NCI-H460 (cell line): ENCODE measurements at places on chromosomes 13 and 19. TPM values are rescaled to one million over a fixed set of nuclear protein-coding genes. Genes with fewer than 3 reads are reported as not detected.

SPACA4 gene
- total RNA-seq, result not detected in 2 replicates

TSHZ3 gene
- total RNA-seq, result 0.12 TPM in 1 of 2 replicates, not detected in the other

FUT3 gene
- not detected in 2 replicates for total RNA-seq

KISS1R gene
- total RNA-seq, result not detected in 2 replicates

CEACAM19 gene
- total RNA-seq, result 0.46 and 0.59 TPM in 2 replicates

SAMD4B gene
- total RNA-seq, result 57.7 and 57.8 TPM in 2 replicates

PLK5 gene
- 0.05 TPM in 1 of 2 replicates, not detected in the other for total RNA-seq

KLF16 gene
- total RNA-seq, result 10.4 and 11.0 TPM in 2 replicates

TMEM255B gene
- 0.02 TPM in 1 of 2 replicates, not detected in the other for total RNA-seq

VAV1 gene
- 1.2 and 1.4 TPM in 2 replicates for total RNA-seq

SCN1B gene
- total RNA-seq, result 0.61 and 0.82 TPM in 2 replicates

DNA sequence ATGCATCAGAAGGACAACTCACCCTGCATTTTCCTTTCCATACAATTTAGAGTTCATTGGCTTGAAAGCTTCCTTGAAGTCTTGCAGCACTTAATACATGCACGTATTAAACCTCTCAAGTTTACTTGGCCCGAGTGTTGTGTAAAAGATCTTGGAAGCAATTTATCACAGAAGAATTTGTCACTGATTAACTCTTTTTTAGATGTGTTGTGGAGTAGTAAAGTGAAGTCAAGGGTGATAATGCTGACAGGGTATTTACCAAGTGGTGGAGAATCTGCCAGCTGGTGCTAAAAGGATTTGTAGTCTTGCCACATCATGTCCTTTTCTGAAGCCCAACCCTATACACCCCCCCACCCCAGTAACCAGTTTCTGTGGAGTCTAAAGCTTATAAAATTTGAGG lies 421.0 kb upstream of the MIR17HG start:
- no peak for DNase-seq

GRCh38 chr13:76833441-76833954 lies 52.7 kb downstream of the KCTD12 start:
- no peak for DNase-seq

DNA sequence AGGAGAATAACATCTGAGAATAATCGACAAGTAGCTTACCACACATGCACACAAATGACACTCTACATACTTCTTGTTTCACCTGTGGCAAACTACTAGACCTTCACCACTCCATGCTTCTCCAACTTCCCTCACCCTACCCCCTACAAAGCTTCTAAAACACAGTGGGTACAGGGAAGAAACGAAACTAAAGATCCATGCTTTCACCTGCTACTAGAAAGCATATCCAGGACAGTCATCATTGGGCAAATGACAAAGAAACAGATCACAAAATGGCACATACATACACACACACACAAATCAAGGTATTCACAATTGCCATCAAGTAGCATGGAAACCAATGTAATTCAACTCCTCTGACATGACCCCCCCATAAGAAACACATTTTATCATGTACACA lies 10.6 kb downstream of the BRD4 start:
- no peak for DNase-seq

- no peak for DNase-seq
These were observed 223.6 kb downstream of the FOXO1 start for GRCh38 chr13:40442826-40443225.

DNA sequence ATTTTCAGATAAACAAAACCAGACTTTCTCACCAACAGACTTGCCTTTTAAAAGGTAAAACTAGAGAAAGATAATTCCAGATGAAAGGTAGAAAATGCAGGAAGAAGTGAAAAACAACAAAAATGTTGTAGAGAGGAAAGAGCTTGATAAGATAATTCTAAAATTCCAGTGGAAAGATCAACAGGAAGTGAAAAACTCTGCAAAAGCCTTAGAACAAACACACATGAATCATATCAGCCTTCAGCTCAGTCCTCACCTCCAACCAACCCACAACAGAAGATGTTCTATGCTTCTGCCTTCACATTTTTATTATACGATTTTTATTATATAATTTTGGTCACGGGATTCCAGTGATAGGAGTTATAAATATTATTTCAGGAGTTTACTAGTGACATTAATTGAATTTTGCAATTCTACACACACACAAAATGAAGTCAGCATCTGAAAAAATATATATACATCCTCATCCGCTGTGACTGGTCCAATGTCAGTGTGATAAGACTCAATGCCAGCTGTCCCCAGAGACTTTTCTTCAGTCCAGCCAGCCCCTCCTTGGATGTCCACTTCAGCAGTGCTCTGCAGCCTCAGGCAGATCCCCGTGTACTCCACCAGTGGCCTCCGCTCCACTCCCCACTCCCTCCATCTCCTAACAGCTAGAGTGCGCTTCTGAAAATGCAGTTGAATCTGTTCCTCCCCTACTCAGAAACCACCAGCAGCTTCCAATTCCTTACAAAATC lies 57.9 kb downstream of the GADD45B start:
- no peak for DNase-seq

DNA sequence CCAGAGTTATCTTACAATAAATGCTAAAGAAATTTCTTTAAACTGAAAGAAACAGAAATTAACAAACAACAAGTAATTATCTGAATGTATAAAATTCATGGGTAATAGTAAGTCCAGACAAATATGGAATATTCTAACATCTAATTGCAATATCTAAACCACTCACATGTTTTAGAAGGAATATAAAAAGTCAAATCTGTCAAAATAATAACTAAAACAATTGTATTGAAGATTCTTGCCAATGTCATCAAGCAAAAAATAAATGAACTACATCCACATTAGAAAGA lies 942.9 kb upstream of the PCDH20 start:
- no peak for DNase-seq

GRCh38 chr13:99439048-99439447 lies 62.2 kb upstream of the TM9SF2 start:
- DNase-seq, result no peak

- no peak for DNase-seq
These were observed 3.1 kb downstream of the ABHD17A start for GRCh38 chr19:1882089-1882785.

DNA sequence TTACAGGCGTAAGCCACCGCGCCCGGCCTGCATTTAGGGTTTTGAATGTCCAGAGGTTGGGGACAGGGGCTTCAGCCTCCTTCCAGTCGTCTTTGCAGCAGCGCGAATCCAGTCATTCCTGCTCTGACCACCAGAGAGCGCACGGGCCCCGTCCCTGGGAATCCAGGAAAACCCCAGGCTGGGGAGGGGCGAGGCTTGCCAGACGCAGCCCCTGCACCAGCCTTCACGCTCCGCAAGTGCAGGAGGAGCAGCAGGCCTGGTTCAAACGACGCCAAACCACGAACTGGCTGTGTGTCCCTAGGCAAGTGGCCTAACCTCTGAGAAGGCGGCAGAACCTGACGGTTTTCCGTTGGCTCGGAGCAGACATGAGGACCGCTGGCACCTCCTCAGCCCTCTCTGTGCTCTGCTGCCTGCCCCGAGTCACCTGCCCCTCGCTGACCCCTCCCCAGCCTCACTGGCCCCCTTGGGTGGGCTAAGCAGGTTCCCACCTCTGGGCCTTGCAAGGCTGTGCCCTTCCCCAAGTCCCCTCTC lies 2.0 kb upstream of the RNF126 start:
- DNase-seq, result peak; percentile 64

- no peak for DNase-seq
These were observed 4.3 kb upstream of the CEACAM19 start for GRCh38 chr19:44666852-44667556.
